ENCODE measurements at places on chromosomes 1 and 21.

DNA sequence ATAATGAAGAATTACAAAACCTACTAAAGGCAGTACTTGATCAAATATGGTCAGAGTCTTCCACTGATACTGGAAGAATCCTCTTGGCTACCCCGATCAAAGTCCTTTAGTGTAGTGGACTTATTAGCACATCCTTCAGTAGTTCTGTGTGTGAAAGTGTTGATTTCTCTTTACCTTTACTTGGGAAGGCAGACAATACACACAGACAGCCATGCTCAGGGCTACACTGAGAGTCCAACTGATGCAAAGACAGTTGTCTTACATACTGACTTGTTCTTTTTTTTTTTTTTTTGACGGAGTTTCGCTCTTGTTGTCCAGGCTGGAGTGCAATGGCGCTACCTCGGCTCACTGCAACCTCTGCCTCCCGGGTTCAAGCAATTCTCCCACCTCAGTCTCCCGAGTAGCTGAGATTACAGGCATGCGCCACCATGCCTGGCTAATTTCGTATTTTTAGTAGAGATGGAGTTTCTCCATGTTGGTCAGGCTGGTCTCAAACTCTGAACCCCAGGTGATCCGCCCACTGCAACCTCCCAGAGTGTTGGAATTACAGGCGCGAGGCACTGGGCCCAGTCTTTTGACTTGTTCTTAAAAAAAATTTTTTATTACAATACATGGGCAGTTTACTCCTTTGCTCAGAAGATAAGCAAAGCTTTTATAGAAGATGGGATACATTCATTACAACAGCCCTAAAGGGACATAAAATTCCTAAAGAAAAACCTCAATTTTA is 3.5 kb upstream of the PTTG1IP start:
- DNase-seq = no peak

GRCh38 chr1:119834990-119835389 is 23.7 kb upstream of the REG4 start:
- DNase-seq = no peak

- no peak for DNase-seq
These were observed 82.1 kb downstream of the PRDM2 start for GRCh38 chr1:13781907-13782633.

DNA sequence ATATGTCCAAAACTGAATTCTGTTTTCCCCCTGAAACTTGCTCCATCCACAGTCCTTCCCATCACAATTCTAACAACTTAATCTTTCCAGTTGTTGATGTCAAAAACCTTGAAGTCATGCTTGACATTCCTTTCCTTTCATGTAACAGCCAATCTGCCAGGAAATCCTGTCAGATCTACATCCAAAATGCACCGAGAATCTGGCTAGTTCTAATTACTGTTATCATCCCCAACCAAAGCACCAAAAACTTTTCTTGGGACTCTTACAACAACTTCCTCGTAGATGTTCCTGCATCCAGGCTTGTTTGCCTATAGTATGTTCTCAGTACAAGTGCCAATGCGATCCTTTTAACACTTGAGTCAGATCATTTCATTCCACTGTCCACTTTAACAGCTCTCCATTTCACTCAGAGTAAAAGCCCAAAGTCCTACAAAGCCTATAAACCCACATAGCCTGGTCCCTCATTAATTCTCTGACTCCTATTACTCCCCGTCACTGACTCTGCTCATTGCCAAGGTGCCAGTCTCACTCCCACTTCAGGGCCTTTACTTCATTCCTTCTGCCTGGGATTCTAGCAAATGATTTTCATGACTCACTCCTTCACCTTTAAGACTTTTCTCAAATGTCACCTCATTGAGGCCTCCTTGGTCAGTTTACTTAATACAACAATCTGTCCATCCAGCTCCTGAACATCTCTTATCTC is 493.2 kb upstream of the NFIA start:
- DNase-seq = no peak

Measured in NCI-H187 treated with DMSO at 0.1 percent for 48 hours (cell line).